ENCODE measurements at places on chromosomes 13 and 19. TPM values are rescaled to one million over a fixed set of nuclear protein-coding genes. Genes with fewer than 3 reads are reported as not detected.

Gene ZNF561
- 42.3 TPM for polyA plus RNA-seq

Gene FAM98C
- polyA plus RNA-seq, result 9.9 TPM

Gene ALG11
- 16.3 TPM for polyA plus RNA-seq

Gene COX6B2
- polyA plus RNA-seq, result 0.12 TPM

Gene SCN1B
- polyA plus RNA-seq, result 6.2 TPM

Gene INAFM1
- 2.9 TPM for polyA plus RNA-seq

GRCh38 chr19:55088021-55088451, 12.4 kb downstream of the EPS8L1 start:
- DNase-seq, result no peak

DNA sequence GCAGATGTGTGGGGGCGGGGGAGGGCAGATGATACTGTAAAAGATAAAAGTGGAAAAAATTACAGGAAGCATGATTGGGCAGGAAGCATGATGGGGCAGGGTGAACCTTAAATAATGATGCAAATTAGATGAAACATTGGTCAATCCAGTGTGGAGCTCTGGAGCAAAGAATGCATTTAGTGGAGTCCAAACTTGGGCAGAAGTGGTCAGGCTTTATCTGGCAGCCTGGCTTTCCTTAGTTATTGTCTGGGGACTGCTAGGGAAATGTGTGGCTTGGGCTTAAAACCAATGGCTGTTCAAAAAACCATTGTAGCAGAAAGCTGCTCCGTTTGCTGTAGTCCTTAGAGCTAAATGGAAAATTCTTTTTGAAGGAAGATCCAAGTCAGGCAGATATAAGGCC, 1077.3 kb upstream of the MIR17HG start:
- DNase-seq, result no peak

DNA sequence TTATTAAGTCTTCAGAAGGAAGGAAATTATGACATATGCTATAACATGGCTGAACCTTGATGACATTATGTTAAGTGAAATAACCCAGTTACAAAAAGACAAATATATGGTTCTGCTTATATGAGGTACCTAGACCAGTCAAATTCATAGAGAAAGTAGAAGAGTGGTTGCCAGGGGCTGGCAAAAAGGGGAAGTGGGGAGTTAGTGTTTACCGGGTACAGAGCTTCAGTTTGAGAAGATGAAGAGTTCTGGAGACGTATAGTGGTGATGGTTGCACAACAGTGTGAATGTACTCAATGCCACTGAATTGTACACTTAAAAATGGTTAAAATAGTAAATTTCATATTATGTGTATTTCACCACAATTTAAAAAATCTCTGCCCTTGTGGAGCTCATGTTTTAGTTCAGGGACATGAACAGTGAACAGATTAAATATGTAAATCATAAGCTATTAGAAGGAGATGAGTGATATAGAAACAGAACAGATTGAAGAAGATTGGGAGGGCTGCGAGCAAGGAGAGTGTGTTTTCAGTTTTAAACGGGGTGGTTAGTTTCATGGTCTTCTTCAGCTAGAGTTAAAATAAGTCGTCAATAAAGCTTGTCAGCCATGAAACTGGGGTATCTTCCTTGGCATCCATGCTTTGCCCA, 355.2 kb downstream of the KCNRG start:
- DNase-seq, result no peak

DNA sequence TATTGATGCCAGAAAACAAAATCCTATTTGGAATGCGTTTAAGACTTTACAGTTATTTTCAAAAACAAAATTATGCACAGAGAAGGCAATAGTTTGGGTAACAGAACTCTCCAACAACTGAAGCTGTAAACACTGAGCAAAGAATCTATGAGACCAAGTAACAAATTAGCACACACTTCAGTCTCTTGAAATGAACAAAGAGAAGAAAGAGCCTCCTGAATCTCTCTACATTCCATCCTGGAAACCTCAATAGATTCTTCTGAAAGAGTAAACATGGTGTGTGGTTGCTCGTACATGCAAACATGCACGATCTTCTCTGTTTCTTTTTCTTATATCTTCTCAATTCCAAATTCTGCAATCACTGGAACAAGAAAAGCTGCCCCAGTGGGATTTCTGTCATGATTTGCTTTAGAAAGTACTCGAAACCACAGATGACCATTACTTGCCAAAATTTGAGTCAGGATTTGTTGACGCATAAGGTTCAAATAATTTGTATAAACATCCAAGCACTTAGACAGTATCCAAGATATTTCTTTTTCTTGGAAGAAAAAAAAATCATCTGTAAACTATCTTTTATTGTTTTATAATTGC, 137.9 kb upstream of the DACH1 start:
- DNase-seq, result peak; percentile 20

GRCh38 chr13:100552755-100553154, 35.8 kb downstream of the GGACT start:
- no peak for DNase-seq

GRCh38 chr19:19259741-19260140, 13.4 kb downstream of the TM6SF2 start:
- no peak for DNase-seq

GRCh38 chr19:35828692-35829301, 16.2 kb upstream of the PRODH2 start:
- DNase-seq, result no peak

GRCh38 chr13:111922086-111922485, 144.9 kb upstream of the SOX1 start:
- DNase-seq, result no peak

- no peak for DNase-seq
These were observed 19.7 kb downstream of the UBAC2 start for GRCh38 chr13:99220199-99220935.

- no peak for DNase-seq
These were observed 503.1 kb downstream of the DIAPH3 start for GRCh38 chr13:59660582-59660981.

DNA sequence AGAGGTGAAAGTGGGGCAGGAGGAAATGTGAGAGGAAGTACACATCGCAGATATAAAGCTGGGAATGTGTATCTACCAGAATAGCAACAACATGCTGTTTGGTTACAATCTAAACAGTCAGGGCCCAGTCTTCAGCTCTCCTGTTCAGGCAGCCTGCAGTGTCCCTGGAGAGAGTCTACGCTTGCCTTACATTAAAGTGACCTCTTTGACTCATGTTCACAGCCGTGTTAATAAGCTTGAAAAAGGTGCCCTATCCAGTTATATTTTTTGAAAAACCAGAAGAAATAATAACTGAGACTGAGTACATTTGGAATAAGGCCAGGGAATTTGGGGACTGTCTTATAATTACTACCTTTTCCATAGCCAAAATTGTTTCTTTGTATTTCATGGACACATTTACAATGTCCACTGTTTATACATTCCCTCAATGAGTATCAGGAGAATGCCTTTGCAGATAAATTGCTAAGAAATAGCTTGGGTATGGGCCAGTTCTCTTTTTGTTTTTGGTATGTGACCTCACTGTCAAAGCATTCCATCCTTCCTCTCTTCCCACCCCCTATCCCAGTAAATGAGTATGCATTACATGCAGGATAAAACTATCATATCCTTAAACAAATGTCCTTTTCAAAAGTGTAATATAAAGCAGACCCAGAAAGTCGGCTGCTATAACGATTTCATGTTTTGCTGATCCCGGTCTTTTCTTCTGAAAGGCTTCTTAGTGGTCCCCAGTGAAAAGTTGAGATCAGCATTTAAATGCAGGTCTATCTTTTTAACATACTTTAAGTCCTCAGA, 82.6 kb downstream of the PCDH9 start:
- peak; percentile 18 for DNase-seq

DNA sequence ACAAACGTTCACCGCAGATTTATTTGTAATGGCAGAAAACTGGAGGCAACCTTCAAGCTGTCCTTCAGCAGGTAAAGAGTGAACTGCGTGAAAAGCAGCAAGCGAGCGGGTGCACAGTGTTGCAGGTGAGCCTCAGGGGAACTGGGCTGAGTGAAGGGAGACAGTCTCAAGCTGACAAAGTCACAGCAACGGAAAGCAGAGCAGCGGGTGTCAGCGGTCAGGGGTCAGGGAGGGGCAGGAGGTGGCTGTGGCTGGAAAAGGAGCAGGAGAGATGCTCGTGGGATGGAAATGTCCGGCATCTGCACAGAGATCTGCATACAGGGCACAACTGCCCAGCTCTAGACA, 8.5 kb upstream of the RASA3 start:
- DNase-seq, result no peak

Measured in BJ (cell line).